Stimulated activated CD4-positive, alpha-beta T cell treated with anti-CD3 and anti-CD28 coated beads, Interleukin-15, amount 100 ng/mL, for 1 hour (primary cell): ENCODE measurements at places on chromosomes 5 and 9.

DNA sequence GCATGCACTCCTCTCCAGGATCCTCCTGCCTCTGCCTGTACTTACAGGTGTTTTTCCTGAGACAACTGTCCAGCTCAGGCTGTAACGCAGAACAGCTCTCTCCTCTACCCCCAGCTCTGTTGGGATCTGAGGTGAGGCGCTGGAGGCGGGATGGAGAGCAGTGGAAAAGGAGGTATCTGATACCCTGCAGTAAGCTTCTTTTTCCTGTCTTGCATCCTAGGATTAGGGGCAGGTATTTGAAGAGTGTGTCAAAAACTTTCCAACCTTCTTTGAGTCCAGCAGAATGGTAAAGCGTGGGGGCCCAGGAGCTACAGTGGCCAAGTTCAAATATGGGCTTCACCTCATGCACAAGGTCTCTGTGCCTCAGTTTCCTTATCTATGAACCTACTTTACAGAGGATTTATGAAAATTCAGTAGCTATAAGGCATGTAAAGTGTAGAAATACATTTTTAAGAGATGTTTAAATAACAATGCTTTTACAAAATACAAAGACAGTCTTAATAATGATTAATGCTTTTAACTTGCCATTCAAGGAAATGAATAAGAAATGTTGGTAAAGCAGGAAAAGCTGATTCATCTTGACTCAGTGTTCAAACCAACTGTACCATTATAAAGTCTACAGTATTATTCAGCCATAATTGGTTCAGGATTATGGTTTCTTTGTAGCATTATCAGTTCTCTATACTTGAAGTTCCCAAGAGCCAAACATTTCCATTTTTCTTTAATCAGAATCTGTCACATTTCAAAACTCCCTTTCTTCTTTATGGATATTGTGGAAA is 26.1 kb downstream of the MAP1B start:
- no peak for DNase-seq

DNA sequence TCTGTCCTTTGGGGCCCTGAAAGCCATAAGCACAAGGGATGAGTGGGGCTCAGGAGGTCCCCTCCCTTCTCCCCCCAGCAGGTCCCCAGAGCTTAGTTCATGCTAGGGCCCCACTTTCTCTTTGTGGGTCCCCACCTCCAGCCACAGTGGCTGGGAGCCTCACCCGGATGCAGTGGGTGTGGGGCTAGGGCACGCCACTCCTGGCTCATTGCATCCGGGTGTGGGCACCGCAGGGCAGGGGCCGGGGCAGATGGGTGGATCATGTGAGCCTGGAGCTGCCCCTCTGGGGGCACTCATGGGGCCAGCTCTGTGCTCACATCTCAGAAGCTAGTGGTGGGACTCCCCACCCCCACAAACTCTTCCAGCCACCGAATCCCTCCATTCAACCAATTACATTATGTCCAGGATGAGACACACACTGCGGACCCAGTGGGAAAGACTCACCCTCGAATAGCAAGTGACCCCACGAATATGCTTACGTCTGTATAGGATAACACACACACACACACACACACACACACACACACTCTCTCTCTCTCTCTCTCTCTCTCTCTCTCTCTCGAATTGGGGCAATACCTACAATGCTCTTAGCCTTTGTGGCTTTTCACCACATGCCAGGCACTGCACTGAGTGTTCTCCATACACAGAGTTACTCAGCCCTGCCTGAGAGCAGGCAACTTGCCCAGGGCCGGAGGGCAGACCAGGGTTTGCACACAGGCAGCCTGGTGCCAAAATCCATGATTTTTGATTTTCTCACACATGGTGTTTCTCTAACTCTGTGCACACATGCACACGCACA is 16.8 kb upstream of the PHYKPL start:
- DNase-seq: no peak

- DNase-seq: no peak
Measured at GRCh38 chr9:33211695-33212393, 28.1 kb upstream of the SPINK4 start.

DNA sequence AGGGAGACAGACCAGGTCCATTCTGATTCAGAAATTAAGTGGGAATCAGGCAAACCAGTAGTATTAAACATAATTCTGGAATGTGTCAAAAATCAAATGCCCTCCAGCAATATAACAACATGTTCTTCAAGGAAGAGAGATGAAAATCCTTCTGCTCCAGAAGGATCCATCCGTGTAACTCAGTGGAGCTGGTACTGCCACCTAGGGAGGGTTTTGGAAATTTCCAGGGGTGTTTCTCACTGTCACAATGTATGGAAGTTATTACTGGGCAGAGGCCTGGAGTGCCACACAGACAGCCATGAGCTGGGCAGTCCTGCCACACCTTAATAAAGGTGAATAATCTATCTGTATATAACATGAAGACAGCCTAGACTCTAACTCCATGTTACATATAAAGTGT is 87.5 kb downstream of the TTLL11 start:
- DNase-seq: no peak

DNA sequence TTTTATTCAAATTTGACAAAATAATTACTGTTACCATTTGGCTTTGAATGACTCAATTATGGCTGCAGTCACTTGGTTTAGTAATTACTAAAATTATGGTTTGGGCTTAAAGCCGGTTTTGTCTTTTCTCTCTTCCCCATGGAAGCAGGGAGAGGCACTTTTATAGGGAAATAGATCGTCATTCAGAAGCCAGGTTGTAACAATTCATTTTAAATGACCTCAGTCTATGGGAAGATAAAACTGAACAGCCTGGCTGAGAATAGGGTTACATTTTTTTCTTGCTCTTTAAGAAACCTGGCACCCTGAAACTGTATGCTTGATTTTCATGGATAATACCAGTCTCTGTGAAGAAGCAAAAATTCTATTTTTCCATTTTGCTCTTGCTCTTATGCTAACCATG is 169.8 kb downstream of the SMC2 start:
- DNase-seq: no peak

- no peak for DNase-seq
Measured at GRCh38 chr9:113879318-113879717, 3.2 kb downstream of the ZNF618 start.

DNA sequence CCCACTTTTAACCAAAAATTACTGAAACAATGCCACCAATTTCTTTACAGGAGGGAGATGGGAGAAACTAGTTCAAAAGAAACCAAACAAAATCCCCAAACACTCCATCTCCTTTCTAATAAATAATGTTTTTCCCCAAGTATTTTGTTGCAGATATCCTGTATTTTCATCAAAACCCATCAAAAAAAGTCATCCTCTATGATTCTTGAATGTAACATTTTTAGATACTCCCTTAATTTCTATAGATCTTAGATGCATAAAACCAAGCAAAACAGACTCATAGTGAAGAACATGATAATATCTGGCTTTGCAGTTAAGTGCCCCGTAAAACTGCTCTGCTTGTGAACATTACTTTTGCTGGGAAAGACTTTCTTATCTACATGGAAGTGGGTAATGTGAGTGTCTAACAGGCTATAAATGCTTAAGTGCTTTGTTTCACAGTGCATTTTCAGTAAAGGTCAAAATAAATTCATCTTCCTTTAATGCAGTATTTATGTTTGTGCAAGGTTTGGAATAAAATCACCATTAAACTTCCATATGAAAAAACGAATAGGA is 77.3 kb upstream of the TBCA start:
- DNase-seq: no peak
